ENCODE measurements at places on chromosomes 4 and X.

- no peak for DNase-seq
Observed at GRCh38 chr4:3387943-3388361, 53.8 kb upstream of the HGFAC start.

GRCh38 chr4:182303847-182304246 lies 60.6 kb downstream of the TENM3 start:
- no peak for DNase-seq

- DNase-seq, result no peak
Observed at GRCh38 chr4:21858971-21859370, 89.6 kb downstream of the KCNIP4 start.

- no peak for DNase-seq
Observed at GRCh38 chr4:82397527-82397926, 23.7 kb upstream of the HNRNPD start.

- no peak for DNase-seq
Observed at GRCh38 chrX:28127662-28128061, 146.4 kb upstream of the DCAF8L1 start.

- DNase-seq, result no peak
Observed at GRCh38 chrX:41029332-41029731, 55.9 kb upstream of the USP9X start.

DNA sequence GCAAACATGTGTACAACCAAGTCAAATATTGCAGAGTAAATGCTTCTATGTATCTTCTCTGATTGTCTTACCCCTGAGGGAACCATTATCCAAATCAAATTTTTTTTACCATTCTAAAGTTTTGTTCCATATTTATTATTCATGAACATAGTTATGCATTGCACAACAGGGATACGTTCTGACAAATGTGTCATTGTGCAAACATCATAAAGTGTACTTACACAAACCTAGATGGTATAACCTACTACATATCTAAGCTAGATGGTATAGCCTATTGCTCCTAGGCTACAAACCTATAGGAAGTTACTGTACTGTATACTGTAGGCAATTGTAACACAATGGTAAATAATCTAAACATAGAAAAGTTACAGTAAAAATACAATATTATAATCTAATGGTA lies 23.4 kb downstream of the BEX3 start:
- no peak for DNase-seq

- DNase-seq, result no peak
Observed at GRCh38 chr4:86452422-86452891, 92.6 kb upstream of the MAPK10 start.

DNA sequence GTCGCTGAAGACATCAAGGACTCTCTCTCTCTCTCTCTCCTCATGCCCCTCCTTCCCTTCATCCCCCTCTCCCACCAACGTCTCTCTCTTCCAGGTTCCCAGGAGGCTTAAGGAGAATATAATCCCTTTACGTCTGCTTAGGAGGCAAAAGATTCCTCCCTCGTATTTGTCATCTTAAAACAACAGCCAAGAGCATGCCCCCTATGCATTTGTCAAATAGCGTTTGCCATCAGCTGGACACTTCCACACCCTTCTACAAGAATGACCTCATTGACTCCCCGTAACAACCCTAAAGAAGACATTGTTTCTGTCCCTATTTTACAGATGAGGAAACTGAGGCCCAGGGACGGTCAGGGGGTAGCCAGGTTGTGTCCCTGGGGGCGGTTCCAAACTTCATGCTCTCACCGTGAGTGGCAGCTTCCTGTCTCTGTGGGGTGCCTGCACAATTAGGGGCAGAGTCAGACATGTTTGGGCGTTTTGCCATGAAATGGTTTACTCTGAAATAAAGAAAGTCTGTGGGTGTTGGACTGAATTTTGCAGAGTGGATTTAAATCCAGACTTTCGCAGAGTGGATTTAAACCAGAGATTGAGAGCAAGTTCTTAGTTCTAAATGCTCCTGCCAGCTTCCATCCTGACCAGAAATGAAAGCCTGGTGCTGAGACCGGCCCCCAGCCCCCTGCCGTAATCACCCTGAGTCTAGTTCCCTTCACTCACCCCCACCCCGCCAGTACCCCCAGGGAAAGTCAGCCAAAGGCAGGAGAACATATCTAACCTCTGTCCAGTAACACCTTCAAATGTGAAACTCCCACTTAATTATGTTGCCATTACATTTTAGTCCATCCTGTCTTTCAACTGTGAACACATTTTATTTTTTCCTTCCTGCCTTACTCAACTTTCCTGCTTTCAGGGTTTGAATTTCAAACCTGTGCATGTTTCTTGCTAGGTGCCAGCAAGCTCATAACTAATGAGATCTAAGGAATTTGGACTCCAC lies 44.3 kb upstream of the TBL1X start:
- DNase-seq, result no peak

DNA sequence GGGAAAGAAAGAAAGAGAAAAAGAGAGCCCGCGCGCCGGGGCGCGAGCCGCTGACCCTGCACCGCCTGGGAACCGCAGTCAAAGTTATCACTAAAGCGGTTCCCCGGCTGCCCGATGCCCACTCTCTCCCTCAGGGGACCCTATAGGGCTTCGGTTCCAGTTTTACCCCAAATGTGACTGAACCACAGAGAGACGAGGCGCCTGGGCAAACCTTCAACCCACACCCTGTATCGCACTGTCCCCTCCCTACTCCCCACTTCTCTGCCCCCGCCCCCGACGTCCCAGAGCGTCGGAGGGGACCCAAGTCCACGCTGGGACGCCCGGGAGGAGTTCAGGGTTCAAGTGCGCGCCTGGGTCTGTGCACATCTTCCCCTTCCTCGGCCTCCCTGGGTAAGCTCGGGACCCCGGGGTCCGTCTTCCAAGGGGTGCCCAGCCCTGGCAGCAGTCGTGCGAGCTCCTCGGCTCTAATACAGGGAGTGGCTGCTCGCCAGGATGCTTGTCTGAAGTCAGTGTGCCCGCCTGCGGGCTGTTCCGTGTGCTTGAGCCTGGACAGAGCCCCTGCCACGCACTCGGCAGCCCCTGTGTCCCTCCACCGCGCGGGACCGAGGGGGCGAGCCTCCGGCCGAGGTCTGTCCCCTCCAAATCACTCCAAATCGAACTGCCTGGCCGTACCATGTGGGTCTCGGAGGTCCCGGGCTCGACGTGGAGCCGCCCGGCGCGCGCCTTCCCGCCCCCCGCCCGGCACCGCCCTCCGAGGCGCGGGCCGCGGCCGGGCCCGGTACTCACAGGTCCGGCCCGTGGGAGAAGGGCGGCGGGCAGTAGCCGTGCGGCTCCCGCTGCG lies 960 bp downstream of the TRPC3 start:
- peak; percentile 49 for DNase-seq

DNA sequence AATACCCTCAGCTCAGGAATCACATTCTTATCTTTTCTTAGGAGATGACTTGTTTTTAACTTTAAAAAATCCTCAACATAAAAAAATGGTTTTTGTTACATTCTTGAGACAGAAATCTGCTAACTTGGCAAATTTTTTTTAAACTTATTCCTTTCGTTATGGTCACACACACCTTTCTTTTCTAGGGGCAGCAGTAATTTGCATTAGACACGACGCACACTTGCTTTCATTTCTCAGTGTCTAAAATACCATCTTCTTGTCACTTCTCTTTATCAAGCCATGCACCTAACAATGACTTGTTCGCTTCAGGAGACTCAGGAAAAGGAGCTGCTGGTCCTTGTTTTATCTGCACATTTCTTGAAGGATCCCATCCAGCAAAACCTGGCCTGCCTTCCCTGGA lies 112.6 kb upstream of the TBL1X start:
- no peak for DNase-seq
